ENCODE measurements at places on chromosomes 1 and 21.

- no peak for DNase-seq
Observed at GRCh38 chr1:212291505-212292134, 6.4 kb downstream of the PPP2R5A start.

- peak; percentile 69 for DNase-seq
Observed at GRCh38 chr1:155226910-155227260, 18.4 kb downstream of the MTX1 start.

GRCh38 chr1:157399984-157400382, 152.3 kb downstream of the FCRL5 start:
- no peak for DNase-seq

DNA sequence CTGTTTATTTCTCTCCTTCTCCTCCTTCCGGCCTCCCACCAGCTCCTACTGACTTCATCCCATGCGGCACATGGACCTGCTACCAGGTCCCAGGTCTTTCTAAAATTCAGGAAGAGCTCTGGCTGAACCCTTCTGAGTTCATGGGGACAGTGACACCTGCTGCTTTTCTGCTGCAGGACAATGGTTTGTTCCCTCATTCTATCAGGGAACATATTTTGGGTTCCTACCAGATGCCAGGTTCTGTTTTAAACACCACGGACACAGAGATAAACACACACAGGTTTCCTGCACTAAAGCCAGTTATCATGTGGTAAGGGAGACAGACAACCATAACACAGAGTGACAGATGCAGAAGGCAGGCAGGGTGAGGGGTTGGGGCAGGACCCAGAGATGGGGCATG, 114.0 kb upstream of the RAB4A start:
- DNase-seq = peak; percentile 43

GRCh38 chr1:236128646-236129178, 13.6 kb upstream of the GPR137B start:
- DNase-seq = no peak

DNA sequence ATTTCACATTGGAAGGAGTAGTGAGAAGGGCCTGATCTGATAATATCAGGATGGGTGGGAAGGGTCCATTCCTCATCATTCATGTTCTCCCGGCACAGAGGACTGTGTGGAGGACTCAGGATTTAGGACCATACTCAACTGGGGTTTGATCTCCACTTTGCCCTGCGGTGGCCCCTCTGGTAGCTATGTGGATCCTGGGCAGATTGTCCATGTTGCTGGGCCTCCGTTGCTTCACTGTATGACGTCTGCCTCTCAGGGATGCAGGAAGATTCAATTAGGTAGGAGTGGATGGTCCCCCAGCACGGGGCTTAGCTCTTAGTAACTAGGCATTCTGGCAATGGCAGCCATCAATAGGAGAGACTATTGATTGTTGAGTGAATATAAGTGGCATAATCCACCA, 2.3 kb downstream of the ETS2 start:
- DNase-seq = no peak

DNA sequence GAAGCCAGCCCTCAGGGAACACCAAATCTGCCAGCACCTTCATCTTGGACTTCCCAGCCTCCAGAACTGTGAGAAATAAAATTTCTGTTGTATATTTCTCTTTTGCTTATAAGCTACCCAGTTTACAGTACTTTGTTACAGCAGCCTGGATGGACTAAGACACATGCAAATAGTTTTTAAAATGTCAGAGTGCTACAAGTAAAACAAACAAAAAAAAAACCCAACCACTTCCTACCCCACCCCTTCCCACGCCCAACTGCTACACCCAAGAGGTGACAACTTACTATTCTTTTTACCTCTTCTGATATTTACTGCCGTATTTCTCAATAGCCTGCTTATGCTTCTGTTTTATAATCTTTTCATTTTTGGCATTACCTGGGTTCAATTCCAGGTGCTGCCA, 8.6 kb upstream of the SPSB1 start:
- DNase-seq = no peak

GRCh38 chr1:15965228-15965767, 10.6 kb downstream of the ZBTB17 start:
- no peak for DNase-seq

DNA sequence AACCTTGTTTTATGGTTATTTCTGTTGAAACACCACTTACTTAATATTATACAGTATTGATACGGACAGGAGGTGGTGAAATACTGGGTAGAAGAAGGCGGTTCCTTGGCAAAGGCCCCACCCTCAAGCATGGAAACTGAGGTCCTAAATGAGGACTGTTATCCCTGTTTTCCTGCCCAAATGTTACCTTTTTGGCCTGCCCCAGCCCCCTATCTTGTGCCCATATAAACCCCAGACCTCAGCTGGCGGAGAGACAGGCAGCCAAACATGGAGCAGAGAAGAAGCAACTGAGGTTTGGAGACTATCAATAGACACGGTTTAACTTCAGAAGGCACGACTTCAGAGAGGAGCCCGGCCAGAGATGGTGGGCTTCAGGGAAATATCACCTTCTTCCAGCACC, 640.1 kb downstream of the PTPRU start:
- DNase-seq = no peak

DNA sequence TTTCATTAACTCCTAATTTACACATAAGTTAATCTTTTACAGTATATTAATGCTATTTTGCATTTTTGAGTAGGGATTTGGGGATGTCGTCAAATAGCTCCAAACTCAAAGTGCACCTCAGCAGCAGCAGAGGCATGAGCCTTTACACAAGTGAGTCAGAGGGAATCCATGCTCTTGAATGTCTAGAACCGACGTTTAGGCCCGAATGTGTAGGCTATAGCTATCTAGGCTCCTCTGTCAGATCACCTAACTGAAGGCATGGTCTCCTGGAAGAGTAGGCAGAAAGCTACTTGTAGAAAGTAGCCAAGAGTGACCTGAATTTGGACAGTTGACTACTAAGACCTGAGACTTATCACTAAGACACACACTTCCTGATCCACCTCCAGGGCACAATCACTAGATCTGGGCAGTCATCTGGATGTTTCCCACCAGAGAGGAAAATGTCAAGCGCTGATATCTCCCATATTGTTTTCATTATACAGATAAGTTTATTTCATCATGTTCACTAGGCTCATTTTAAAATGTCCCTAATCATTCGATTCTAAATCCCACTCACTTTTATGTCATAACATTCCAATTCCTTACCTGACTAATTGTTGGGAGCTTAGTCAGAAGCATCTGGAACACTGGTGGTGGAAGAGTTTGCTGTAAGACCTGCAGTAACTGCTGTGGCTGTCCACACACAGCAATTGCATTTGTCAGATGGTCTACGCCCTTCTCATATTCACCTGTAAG, 15.3 kb downstream of the TOMM20 start:
- DNase-seq = no peak

GRCh38 chr21:45135122-45135521, 60.7 kb downstream of the ADARB1 start:
- DNase-seq = no peak

DNA sequence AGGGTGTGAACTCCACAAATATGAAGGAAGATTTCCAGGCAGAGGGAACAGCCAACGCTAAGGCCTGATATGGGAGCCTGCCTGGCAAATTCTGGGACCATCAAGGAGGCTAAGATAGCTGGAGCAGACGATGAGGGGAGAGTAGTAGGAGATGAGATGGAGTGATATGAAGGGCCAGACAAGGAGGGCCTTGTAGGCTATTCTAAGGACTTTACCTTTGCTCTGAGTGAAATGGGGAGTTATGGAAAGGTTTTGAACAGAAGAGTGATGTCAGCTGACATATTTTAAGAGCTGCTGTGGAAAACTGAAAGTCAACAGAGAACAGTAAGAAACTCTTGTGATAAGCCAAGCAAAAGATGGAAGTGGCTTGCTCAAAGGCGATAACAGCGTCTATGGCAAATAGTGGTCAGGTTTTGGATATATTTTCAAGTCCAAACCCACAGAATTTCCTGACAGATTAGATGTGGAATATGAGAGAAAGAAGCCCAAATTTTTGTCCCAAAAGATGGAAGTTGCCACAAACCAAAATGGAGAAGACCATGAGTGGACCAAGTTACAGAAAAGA, 2.1 kb upstream of the TP53BP2 start:
- no peak for DNase-seq

GRCh38 chr1:58721247-58721820, 21.5 kb upstream of the MYSM1 start:
- DNase-seq = no peak

GRCh38 chr1:100456880-100457279, 81.1 kb upstream of the GPR88 start:
- DNase-seq = no peak

- DNase-seq = no peak
Observed at GRCh38 chr1:5973771-5974170, 18.5 kb downstream of the NPHP4 start.

DNA sequence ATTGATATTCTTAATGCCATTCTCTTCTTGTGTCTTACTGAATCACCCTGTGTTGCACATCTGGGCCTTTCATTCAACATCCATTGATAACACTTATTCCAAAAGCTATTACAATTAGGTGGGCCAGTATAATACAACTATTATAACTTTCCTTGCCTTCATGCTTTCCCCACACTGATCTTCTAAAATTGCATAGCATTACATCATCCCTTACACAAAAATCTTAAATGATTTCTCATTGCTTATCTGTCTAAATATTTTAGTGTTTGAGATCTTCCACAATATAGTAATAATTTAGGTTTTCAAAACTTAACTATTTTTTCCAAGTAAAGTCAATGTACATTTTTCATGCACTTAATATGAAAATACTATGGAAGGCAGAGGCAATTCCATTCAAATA, 1634.1 kb downstream of the PLA2G4A start:
- DNase-seq = no peak

DNA sequence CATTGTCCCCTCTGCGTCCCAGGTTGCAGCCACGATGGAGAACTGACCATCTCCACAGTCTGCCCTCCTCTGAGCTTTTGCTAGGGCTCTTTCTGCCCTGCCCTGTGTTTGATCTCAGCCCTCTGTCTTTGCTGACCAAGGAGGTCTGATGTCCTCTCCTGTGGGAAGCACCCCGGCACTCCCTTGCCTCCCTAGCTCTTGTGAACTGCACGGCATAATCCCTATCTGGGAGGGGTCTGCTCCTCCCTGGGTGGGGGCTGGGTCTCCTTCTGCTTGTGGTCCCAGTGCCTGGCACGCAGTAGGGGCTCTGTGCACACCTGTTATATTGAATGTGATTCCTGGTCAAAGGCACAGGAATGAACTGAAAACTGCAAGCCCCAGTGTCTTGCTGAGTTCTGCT, 2.4 kb downstream of the DRAXIN start:
- no peak for DNase-seq

GRCh38 chr21:43341378-43342161, 85.4 kb downstream of the SIK1 start:
- no peak for DNase-seq

GRCh38 chr1:16300436-16300835, 51.8 kb downstream of the FBXO42 start:
- no peak for DNase-seq

DNA sequence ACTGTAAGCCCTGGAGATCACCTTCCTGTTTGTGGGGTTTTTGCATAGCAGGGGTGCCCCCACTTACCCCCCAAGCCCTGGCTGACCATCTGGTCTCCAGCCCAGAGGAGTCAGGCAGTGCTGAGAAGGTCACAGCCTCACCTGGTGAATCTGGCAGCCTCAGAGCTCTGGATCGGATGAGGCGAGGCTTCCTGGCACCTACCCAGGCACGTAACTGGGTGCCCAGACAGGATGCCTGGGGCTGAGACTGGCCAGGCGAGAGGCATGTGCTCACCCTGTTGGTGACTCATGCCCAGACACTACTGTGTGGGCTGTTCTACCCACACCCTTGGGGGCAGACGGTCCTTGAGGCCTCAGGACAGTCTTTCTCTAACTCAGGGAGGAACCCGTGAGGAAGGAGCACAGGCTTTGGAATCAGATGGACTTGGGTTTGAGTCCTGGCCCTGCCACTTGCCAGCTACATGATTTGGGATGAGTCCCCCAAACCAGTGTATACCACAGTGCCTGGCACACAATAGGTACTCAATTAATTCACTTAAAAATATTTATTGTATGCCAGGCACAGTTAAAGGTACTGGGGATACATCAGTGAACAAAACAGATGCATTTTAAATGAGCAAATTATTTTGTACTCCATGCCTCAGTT, 15.1 kb upstream of the PADI3 start:
- DNase-seq = no peak

GRCh38 chr1:86645851-86646250, 58.5 kb upstream of the SH3GLB1 start:
- DNase-seq = no peak

Data from NCI-H1694 (cell line).